ENCODE measurements at places on chromosomes 4 and X. TPM values are rescaled to one million over a fixed set of nuclear protein-coding genes. Genes with fewer than 3 reads are reported as not detected.

- no peak for DNase-seq
Observed at GRCh38 chr4:10743357-10743756, 58.8 kb upstream of the CLNK start.

- no peak for DNase-seq
Observed at GRCh38 chrX:25717122-25717521, 421.0 kb upstream of the MAGEB18 start.

DNA sequence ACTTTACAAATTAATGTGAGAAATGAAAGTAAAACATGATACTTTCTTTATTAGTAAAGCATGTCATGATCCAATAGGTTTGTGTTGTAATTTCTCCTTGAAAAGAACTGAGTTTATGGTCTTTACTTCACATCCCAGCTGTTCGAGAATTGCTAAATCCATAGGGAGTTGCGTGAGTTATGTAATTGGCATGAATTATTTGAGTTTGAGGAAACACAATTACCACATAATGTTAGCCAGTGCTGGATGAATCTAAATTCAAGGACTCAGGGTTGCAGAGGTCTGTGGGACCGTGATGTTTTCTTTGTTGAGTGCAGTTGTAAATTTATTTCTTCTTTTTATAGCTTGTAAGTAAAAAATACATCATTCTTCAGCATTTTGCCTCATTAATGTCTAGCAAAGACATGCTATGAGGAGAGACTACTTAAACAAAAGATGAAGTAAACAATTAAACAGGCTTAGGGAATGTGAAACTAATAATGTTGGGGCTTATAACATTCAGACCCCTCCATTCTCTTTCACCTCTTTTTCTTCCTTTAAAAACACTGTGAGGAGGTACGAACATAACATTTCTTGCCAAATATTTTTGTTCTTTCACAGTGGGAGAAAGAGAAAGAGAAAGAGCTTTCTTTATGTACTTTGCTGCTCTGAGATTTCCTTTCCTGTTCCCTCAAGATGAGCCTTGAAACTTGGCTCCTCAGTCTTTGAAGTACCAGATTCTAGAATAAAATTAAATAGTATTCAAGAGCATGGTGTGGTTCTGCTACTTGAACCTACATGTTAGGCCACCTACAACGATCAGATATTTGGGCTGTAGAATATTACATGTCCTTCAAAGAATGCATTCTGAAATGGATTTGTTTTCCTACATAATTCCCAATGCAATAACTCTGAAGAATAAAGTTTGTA lies 159.6 kb upstream of the ANK2 start:
- peak; percentile 88 for DNase-seq

- no peak for DNase-seq
Observed at GRCh38 chrX:35101901-35102300, 159.3 kb downstream of the FAM47B start.

- DNase-seq = no peak
Observed at GRCh38 chr4:181677201-181677600, 566.0 kb upstream of the TENM3 start.

- DNase-seq = no peak
Observed at GRCh38 chrX:108019382-108019875, 25.4 kb upstream of the VSIG1 start.

GRCh38 chrX:132590350-132591026 lies 101.7 kb upstream of the MBNL3 start:
- no peak for DNase-seq

GRCh38 chrX:41152221-41152620 lies 67.0 kb downstream of the USP9X start:
- no peak for DNase-seq

DNA sequence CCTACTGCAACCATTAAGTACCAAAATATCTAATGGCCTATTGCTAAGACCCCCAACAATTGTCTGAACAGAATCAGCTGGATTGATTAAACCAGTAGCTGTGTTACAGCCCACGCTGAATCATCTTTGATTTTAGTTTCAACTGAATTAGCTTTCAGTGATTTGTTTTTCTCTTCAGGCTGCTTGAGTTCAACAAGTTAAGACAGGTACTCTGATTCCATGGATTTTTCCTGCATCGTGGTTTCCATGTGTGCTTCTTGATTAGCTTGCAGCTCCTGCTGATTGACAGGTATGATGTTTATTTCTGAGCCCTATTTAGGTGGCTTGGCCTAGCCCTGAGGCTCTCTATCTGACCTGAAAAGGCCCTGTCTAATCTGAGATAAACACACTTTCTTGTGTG lies 91.3 kb downstream of the GUCY2F start:
- DNase-seq = no peak

- DNase-seq = no peak
Observed at GRCh38 chrX:28960063-28960462, 372.8 kb downstream of the IL1RAPL1 start.

- DNase-seq = peak; percentile 42
Observed at GRCh38 chr4:141705747-141706377, 69.5 kb downstream of the IL15 start.

- DNase-seq = no peak
Observed at GRCh38 chr4:56914336-56914735, 6.6 kb downstream of the REST start.

- no peak for DNase-seq
Observed at GRCh38 chrX:1676866-1677265, 62.0 kb downstream of the ASMT start.

GRCh38 chrX:153922932-153923857 lies 2.9 kb downstream of the ARHGAP4 start:
- peak; percentile 54 for DNase-seq

DNA sequence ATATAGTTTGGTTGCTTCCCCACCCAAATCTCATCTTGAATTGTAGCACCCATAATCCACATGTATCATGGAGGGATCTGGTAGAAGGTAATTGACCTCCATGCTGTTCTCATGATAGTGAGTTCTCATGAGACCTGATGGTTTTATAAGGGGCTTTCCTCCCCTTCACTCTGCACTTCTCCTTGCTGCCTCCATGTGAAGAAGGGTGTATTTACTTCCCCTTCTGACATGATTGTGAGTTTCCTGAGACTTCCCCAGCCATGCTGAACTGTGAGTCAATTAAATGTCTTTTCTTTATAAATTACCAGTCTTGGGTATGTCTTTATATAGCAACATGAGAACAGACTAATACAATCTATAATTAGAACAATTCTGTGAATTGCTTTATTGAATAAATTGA lies 11.9 kb upstream of the DCAF4L1 start:
- DNase-seq = no peak

GRCh38 chrX:12174358-12174757 lies 36.1 kb downstream of the FRMPD4 start:
- peak; percentile 65 for DNase-seq

GRCh38 chr4:3873408-3874027 lies 107.3 kb downstream of the ADRA2C start:
- no peak for DNase-seq

- DNase-seq = no peak
Observed at GRCh38 chrX:66233209-66233608, 69.2 kb downstream of the HEPH start.

DNA sequence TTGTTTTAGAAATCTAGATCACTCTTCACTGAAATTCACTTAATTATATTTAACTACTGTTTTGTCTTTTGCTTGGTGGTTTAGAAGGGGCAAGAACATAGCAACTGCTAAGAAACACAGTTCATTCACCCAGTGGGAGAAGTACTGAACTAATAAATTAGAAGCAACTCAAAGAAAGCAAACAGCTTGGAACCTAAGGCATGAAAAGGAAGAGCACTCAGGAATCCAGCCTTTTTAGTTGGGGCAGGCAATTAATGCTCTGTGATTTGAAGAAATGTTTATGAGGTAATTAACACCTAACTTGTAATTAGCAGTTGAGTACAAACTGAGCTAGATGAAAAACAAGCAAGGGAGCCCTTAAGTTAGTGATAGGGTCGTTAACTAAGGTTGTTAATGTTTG lies 22.8 kb downstream of the SEPTIN11 start:
- no peak for DNase-seq

- DNase-seq = no peak
Observed at GRCh38 chrX:150873616-150874015, 24.9 kb downstream of the CD99L2 start.

DNA sequence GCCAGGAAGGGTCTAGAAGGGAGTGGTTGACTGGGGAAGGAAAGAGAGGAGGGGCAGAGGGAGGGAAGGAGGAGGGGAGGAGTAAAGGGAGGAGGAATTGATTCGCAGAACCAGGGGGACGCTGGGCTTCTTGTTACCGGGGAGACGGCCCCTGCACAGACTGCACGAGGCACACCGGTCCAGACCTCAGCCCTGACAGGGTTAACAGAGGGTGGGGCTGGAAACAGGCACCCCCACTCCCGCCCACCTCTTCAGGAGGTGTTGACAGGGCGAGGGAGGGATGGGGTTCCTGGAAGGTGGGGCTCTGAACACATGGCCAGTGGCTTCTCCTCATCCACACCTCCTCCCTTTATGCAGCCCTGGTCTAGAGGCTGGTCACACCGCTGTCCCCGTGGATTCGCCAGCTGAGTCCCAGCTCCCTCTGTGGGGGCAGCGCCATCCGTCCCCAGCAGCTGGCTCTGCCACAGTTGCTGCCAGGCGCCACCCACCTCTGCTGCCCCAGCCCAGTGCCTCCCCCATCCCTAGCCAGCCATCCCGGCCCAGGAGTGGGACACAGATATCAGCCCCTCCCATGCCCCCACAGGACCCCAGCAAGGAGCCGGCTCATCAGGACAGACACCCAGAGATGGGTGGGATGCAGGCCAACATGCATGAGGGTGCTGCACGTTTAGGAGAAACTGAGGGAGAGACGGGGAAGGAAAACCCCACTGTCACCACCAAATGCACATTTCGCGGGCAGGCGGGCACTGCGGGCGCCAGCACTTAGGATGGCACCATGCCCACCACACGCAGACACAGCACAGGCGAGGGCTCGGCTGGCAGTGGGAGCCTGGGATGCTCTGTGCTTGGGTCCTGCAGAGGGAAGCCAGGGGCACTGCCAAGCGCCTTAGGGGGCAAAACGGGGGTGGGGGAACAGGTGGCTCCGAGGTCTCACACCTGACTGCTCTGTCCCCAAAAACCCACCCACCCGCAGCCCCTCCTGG lies 87.6 kb downstream of the ABLIM2 start:
- DNase-seq = no peak

DNA sequence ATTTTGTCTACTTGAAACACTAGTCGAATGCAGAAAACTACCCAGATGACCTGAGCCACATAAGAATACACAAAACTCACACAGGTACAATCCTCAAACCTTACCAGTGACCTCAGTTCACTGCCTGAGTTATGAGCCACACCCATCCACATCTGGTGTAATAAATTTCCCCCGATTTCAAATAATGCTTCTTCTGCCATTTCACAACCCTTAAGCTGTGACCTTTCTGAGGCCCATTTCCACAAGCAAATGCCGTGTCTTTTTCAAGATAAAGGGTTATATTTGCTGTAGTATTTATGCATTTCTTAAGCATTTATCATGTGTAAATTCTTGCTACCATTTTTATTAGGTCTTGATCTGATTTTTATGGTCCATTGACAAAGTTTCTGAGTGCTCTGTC lies 1.8 kb upstream of the ARHGEF38 start:
- DNase-seq = peak; percentile 23

DNA sequence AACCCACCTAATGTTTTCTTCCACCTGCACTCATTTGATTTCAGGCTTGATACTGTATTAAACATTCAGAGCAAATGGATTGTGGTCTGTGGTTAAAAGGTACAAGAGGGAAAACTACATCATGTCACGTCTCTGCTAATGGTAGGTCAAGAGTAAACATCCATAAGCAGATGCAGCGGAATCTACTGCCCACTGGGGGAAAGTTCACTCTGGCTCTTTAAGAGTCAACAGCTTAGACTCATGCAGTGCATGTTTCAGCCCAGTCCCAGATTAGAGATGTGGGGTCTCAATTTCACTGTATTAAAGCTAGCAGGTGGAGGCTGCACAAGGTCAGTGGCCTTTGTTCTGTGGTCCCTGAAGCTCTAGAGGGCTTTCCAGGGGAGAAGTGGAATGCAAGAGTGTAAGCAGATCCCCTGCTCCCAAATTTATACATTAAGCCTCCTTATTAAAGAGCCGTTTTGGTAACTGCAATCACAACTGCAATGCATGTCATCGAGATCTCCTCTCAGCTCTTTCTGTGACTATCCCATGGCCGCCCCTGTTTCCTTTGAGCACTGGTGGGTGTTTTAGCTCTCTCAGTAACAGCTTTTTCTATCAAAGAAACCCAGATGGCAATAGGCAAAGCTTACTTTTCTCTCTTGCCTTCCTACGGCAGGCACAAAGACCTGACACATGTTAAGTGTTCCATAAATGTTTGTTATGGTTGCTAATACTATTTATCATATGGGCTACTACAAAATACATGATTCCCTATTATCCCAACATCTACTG lies 53.4 kb downstream of the LDB2 start:
- DNase-seq = peak; percentile 78

- DNase-seq = no peak
Observed at GRCh38 chr4:132218406-132218805, 930.7 kb upstream of the PCDH10 start.

DNA sequence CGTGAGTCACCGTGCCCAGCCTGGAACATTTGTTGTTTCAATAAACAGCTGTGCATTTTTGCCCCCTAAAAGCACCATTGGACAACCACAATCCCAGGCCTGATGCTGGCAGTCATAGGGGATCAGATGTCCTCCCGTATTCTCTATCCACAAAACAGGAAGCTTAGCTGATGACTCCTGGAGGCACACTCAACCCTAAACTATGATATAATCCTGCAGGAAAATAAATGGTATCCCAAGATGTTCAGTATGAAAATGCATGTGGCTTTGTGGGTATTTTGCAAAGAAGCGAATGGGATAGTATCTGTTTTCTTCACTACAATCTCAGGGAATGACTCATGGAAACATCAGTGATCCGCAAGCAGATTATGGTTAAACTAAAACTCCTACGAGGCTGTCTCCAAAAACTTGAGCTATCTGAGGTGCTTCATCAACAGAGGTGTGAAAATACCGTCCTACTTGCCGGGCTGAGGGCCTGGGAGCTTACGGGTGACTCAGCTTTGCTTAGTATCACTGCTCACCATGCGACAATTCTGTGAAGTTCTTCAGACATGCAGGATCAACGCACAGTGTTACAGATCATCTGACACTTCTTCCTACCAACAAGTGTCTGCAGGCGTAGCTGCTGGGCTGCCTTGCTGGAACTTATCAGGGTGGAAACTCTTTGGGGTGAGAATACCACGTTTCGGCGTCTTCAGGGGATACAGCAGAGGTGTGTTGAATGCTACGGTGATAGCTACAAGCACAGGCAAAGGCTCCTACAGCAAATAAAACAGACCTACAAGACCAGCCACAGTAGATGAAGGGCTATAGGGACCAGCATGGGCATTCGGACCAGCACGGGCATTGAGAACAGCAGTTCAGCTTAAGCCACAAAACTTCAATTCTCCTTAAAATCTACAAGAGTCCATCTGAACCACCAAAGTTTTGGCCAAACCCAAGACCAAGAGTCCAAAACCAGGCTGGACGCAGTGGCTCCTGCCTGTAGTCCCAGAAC lies 148.5 kb downstream of the DHRSX start:
- DNase-seq = peak; percentile 97

GRCh38 chr4:7705062-7705461 lies 234.6 kb downstream of the AFAP1 start:
- peak; percentile 10 for DNase-seq

GRCh38 chr4:110799211-110799610 lies 176.3 kb upstream of the PITX2 start:
- no peak for DNase-seq

HSFX3 gene
- not detected for total RNA-seq

PPP1R2C gene
- not detected for total RNA-seq

TMEM144 gene
- total RNA-seq = 7.3 TPM

PYURF gene
- total RNA-seq = 91.1 TPM

PDZD4 gene
- total RNA-seq = 0.32 TPM

AWAT2 gene
- not detected for total RNA-seq

PCDH7 gene
- 53.1 TPM for total RNA-seq

PLRG1 gene
- total RNA-seq = 82.0 TPM

FAM9A gene
- total RNA-seq = not detected

MAOB gene
- under 0.01 TPM for total RNA-seq

AREG gene
- total RNA-seq = not detected

DGKK gene
- total RNA-seq = not detected

Measured in fibroblast of villous mesenchyme (primary cell).